Activated CD4-positive, CD25-positive, alpha-beta regulatory T cell treated with anti-CD3 and anti-CD28 coated beads, Interleukin-2, amount 50 U/mL, for 72 hours (primary cell): ENCODE measurements at places on chromosomes 7 and 10.
A peak's percentile ranks its signal among the peaks of the same experiment; 100 is the strongest.

- no peak for DNase-seq
Observed at GRCh38 chr7:14937581-14937980, 35.0 kb upstream of the DGKB start.

DNA sequence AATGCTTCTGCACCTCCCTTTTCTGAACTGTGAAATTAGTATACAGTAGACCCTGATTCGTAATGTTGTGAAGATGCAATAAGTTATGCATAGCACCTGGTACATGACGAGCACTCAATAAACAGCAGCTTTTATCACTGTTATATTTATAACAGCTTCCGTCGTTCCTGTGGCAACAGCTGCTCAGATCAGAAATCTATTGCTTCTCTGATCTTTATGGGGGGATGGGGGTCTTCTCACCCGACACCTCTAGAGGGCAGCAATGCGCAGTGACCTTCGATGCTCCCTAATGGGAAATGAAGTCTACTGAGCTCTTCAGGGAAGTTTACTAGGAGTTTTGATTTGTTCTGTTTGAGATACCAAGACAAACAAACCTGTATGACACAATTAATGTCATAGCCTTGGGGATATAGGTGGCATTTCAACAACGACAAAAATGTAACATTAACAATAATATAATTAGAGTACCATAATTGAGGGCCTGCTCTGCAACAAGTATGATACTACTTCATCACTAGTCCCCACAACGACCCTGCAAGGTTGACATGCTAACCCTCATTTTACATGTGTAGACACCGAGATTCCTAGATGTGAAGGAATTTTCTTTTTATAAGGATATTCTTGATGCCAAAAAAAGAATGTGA, 289.6 kb downstream of the SFMBT2 start:
- peak; percentile 62 for DNase-seq

GRCh38 chr7:139913845-139914135, 84.7 kb downstream of the TBXAS1 start:
- no peak for DNase-seq

GRCh38 chr10:3323865-3324498, 151.4 kb upstream of the PITRM1 start:
- DNase-seq, result no peak

DNA sequence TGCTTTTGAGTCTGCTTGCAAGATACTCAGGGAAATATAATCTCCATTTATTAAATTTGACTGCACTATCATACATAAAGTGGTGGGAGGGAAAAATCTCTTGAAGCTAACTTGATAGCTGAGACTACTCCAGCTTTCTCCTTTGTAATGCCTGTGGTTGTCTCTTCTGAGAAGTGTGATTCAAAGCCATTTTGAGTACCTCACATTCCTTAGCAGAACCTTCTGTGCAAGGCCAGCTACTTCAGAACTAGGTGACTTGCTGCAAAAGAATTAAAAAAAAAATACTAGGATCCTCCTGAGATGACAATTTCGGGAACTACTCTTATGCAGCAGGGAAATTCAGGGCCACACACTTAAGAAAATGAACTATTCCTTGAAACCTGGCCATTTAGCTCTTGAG, 294.8 kb downstream of the MDFIC start:
- DNase-seq, result no peak

DNA sequence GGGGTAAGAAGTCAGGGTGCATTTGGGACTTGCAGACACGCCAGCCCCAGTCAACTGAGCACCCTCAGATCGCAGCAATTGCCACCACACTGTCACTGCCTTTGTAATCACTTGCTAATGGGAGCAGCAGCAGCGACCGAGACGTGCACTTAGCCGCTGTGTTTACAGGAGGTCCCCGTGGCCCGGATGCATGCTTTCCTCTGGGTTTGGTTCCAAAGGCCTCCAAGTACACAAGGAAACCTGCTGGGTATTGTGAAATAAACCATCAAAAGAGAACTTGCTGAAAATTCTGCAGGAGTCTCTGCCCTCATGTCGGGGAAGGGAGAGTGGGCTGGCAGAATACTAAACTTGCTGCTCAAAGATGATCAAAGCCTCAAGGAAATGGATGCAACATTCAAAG, 341.7 kb downstream of the DNAJB6 start:
- DNase-seq, result no peak

GRCh38 chr10:110783509-110784107, 88.1 kb upstream of the PDCD4 start:
- peak; percentile 70 for DNase-seq

DNA sequence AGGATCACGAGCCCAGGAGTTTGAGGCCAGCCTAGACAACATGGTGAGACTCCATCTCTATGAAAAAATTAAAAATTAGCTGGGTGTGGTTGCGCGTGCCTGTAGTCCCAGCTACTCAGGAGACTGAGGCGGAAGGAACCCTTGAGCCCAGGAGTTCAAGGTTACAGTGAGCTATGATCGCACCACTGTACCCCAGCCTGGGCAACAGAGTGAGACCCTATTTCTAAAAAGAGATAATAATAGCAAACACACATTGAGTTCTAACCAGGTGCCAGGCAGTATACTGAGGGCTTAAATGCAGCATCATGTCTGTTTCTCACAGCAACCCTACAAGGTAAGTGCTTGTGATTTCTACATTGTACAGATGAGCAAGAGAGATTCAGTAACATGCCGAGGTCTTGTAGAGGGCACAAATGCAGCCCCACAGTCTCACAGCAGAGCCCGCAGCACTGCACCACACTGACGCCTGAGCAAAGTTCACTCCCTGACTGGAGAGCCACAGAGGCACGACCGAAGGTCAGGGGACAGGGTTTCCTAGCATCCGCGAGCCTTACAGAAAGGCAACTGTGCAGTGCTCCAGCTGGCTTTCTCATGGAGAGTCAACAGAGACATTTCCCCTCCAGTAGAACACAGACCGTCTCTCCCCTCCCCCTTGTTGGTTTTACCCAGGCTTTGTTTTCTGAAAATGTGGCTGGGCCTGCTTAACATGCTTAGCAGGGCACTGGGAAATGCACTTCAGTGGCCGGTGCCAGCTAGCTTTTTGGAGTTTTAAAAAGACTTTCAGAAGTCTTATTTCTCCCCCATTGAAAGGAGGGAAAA, 36.5 kb downstream of the PDSS1 start:
- DNase-seq, result no peak

DNA sequence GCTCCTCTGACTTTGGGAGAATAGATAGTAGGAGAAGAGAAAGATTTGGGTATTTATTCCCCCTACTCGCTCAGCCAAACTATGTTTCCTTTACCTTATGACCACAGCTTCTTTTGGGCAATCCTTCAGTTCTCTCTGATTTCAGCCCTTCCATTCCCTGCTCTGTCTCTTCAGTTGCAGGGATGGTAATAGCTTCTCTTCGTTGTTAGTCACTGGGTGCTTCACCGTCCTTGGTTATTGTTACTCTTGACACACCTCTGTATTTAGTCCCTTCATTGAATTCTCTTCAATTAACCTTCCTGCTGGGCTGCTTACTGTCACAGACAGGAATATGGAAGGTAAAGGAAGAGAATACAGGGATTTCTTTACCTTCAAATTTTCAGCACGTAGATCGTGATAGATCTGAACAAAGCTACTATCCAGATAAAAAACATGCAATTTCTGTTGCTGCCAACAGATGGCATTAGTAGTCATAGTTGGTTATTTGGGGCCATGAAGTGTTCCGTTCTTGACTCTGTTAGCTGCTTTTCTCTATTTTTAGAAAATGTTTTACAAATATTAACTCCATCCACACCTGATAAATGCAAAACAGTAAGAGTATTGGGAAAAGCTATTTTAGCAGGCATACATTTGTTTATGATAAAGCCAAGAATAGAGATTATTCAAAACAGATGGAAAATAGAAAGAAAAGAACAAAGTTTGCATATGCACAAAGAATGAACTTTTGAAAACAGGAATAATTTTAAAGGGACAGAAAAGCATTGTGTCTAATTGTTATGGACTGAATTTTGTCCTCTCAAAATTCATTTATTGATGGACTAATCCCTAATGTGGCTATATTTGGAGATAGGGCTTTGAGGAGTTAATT, 14.0 kb upstream of the PTTG1IP2 start:
- no peak for DNase-seq

- no peak for DNase-seq
Observed at GRCh38 chr7:134427896-134428295, 31.0 kb downstream of the AKR1B1 start.

- DNase-seq, result no peak
Observed at GRCh38 chr7:83413831-83414230, 235.1 kb downstream of the SEMA3E start.

DNA sequence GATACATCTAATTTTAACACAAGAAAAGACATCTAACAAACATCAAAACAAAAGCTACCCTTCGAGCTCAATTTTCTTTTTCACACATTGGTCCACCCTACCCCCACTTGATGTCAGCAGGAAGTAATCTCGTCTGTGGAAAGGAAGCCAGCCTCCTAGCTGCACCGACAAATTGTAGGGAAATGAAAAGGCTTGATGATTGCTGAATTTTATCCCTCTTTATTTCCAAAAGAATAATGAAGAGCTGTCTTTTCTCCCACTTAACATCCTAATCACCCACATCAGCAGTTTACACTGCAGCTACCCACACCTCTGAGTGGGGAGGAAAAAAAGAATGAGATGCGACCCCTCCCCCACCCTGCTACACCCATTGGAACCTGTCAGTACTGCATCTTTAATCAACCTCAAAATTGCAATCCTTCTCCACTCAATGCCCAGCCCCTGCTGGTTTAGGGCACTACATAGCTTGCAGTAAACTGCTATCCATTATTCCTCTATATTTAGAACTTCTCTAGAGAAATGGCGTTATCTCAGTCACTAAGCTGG, 10.6 kb upstream of the CPVL start:
- DNase-seq, result no peak

DNA sequence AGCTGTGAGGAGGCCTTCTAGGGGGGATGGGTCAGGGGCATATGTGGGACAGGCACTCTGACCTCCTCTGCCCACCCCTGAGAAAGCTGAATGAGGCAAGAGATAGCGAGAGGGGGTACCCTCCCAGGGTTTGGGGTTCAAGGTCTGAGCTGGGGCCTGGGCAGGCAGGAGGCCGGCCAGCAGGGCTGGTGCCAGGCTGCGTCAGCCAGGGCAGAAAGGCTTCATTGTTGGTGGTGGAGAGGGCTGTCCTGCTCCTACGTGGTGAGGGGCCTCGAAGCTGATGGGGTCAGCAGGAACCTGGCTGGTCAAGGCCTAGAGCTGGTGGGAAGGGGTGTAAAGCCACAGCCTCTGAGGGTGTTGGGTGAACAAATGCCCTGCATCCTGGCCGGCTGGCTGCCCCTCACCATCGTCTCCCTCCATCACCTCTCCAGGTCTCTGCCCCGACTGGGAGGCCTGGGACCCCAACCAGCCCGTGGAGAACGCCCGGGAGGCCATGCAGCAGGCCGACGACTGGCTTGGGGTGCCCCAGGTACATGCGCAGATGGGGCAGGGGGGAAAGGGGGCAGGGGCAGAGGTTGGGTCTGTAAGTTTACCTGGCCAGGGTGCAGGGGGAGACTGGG, 6.6 kb downstream of the FLNC start:
- no peak for DNase-seq

DNA sequence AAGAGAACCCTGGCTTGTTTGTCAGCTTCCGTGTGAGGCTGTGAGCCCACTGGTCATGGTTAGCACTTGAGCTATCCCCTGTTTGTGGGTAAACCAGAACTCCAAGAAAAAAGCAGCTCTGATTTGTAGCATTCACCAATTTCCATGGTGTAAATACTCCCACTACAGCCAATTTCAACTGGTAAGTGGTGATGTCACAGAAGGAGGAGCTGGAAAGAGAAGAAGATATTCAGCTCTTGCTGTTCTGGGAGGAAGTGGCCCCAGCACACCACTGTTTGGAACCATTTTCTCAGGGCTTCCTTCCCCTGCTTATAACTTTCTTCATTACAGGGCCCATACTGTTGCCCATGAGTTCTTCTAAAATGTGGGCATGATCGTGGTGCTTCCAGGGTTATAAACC, 500.1 kb upstream of the ZMIZ1 start:
- DNase-seq, result no peak

DNA sequence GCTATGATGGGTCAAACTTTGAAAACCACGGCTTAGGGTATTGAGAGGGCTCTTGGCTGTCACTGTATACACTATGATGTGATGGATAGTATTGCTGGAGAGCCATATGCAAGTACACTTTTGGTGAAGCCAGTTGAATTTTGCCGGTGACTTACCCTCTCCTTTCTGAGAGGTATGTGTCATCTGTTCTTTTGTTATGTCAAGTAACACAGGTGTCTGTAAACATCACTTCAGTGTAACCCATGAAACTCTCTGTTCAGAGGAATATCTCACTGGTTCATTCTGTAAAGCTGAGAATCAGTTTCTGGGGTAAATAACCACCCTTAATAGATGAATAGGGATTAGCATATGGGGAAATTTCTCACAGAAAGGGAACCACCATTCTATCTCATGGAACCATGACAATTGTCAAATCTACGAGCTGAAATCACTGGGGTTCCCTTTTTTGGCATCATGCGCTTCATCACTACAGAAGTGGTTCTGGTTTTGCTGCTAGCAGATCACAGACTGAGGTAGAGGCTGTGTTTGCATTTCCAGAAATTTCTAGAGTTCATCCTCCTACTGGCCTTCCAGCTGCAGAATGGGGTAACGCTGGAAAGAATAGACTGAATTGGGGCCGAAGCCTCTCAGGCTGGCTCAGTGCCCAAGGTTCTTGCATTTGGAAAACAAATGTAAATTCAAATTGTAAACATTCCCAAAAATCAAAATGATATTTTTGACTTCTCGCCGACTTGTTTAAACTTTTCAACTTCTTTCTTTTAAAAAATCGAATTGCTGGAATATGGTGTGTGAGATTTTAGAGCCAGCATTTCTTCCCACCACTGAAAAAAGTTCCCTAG, 83.3 kb upstream of the CREB5 start:
- DNase-seq, result no peak

DNA sequence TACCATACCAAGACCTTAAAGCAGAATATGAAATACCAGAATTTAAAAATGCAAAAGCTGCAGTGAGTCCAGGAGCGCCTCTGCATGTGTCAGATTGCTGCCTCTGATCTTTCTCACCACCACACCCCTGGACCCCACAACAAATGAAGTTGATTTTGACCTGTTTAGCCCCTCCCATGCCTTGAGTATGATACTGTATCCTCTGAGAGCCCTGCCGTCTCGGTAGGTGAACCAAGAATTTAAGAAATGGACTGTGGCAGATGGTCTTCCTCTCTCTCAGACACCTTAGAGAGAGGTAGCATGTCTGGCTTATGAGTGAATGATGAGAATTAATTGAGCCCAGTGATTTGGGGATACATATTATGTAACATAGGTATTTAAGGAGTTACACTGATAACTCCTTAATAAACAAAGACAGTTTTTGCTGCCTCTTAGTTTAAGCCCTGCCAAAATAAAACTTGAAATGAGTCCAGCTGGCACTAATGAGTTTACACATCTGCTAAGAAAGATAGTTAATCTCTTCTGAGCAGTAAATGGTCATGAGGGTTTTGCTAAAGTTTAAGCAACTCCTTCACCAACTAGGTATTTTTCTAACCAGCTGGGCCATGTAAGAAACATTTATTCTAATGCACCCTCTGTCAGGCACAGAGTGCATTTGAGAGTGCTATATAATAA, 4.5 kb upstream of the TFPI2 start:
- DNase-seq, result no peak

DNA sequence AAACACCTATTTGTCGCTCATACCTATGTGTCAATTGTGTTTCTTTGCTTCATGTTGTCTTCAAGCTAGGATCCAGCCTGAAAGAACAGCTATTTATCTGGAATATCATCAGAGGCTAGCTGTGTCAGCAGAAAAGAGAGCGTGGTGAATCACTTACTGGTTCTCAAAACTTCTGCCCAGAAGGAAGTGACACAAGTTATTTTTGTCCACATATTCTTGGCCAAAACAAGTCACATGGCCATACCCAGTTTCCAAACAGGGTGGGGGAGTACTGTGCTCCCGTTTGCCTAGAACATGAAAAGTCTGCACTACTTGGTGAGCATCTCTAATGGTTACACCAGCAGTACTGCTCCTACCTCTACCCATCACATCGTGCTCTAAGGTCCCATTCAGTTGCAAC, 160.9 kb upstream of the CSTF2T start:
- DNase-seq, result no peak
